Jurkat, Clone E6-1 (cell line): ENCODE measurements at places on chromosomes 7 and 10.

GRCh38 chr10:75015442-75015841 lies 96.0 kb upstream of the SAMD8 start:
- no peak for DNase-seq

DNA sequence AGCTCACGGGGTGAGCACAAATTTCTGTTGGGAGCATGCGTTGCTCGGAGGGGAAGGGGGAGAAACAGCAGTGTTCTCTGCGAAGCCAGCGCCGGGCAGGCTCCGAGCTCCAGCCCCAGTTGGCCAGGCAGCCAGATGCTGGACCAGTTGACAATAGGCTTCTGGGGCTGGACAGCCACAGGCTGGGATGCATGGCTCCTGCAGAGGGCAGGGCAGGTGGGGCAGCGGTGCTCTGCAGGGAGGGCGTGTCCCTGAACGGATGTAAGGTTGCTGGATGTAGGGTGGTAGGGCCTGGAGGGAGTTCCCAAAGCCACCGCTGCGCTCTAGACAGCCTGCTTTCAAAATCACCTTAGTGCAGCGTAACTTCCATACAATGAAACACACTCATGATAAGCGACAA lies 574.9 kb downstream of the GLRX3 start:
- no peak for DNase-seq

- DNase-seq: no peak
Observed at GRCh38 chr7:23350466-23350865, 51.3 kb downstream of the MALSU1 start.

DNA sequence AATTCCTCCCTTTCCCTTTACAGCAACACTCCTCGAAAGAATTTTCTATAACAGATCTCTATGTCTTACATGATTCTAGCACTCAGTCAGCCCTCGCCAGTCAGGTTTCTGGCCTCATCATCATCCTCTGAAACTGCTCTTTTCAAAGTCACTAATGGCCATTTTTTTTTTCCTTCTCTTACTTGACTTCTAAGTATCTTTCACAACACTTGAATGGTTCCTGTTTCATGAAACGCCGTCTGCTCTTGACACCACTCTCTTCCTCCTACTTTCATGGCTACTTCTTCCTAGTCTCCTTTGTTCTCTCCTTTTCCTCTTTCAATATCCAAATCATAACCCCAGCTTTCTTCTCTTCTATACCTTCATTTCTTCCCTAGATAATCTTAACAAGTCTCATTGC lies 100.5 kb upstream of the NRP1 start:
- DNase-seq: no peak

GRCh38 chr7:134910968-134911367 lies 75.3 kb upstream of the AGBL3 start:
- no peak for DNase-seq

DNA sequence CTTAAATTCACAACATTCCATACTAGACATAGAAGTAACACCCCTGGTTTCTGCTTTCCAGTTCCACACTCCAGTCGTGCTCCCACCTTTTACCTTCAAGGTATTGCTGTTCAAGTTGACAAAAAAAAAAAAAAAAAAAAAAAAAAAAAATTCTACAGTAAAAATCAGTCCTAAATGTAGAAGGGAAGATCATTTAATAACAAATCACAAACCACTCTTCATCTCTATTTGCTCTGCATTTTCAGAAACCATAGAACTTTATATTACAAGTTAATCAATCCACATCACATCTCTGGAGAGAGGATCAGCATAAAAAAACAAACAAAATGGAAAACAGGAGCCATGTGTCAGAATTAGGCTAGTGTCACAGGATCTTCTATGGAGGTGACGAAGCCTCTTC lies 206.3 kb upstream of the KLF14 start:
- DNase-seq: no peak

DNA sequence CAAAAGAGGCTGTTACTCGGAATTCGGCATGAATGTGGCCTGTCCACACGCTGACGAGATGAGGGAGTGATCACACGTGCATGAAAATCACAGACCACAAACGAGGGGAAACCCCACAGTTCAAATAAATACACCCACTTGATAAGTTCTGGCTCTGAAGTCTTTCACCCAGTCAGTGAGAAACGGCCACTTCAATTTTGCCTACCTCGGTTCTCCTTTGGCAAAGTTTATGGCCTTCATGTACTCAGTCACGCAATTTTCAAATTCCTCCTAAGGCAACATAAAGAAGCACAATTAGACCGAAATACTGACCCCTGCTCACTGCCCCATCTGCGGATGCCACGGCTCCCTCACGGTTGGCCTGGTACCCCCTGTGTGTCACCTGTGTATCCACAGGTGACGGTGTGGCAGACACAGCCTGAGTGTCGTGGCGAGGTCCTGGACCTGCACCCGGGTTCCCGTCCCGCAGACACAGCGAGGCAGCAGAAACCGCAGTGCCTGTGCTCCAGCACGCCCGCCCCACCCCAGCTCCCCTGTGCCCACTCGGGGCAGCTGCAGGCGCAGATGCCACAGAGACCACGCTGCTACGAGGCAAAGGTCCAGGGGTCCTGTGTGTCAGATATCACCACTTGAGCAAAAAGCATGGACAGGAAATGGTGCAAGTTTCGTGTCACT lies 1.4 kb downstream of the CFAP46 start:
- DNase-seq: no peak

DNA sequence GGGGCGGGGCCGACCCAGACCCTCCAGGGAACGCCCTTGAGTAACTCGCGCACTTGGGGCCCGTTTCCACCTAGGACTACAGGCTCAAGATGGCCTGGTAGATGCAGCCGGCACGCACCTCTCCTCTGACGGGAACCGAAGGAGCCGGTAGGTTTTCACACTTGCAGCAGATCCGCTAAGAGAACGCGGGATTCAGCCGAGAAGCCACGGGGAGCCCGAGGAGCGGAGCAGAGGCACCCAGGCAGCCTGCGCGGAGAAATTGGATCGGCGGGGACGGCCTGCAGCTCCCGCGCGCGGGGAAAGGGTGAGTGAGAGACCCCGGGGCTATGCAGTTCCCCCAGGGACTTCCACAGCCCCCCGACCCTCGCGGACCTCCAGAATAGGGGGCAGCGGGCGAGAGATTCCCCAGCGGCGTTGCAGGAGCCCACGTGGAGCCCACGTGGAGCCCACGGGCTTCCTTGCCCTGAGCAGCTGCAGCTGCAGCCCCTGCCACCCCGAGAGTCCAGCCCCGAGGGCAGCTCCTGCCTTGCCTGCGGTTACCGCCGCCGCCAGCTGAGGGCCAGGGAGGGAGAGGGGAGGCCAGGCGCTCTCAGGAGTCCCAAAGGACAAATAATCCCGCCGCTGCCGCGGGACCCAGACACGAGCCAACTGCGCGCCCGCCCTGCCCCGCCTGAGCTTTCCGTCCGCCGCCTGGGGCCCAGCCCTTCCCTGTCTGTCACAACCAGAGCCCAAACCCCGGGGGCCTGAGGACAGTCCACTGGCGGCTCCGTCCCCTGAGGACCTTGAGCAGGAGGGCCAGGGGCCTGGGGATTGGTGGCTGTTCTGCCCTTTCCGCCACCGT lies 13.1 kb downstream of the IFT22 start:
- DNase-seq: no peak

DNA sequence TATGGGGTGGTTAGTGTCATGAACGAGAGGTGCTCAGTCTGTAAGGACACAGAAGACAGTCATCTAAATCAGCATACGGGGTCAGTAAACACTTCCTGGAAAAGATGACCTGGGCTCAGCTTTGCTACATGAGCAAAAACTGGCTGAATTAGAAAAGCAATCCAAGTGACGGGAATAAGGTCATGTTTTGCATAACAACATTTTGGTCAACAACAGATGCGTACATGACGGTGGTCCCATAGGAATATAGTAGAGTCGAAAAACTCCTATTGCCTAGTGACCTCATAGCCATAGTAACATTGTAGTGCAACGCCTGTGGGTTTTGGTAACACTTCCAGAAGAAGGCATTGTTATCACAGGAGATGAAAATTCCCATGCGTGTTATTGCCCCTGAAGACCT lies 92.9 kb downstream of the CTNNA3 start:
- DNase-seq: no peak

DNA sequence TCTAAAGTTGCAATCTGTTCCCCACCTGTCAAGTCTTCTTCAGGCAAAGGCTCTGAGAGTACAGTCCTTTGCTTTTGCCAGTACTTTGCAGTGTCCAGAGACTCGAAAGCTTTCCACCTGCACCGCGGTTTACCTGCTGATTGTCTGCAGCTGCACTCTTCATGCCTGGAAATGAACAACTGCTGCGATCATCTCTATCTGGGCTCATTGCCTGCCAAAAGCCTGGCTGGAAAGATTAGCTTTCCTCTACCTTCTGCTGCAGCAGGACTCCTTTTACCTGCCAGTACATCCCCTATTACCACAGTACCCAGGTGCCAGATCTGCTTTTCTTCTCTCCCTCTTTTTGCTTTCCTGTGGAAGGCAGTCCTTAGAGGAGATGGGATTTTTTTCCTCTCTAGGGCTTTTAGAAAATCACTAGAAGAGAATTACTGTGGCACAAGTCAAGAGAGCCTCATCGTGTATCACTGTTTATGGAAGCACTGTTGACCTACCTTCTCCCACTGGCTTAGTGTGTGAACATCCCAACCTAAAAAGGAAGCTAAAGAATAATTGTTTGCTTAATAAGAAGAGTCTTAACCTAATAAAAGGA lies 2.2 kb downstream of the STRIP2 start:
- no peak for DNase-seq

DNA sequence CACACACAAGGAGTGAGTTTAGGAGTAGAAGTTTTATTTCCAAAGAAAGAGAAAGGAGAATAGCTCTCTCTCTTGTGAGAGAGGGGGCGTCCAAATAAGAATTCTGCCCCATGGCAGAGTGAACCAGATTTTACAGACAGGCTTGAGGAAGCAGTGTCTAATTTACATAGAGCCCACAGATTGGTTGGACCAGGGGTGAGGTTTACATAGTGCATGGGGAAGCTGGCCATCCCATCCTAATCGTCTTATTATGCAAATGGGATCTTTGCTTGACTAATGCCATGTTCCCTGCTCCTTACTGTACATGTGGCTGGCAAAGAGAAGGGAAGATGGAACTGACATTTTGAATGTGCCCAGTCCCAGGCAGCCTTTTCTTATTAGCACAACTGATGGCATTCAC lies 60.0 kb upstream of the ACSM6 start:
- DNase-seq: no peak

- DNase-seq: no peak
Observed at GRCh38 chr10:58972576-58973234, 203.7 kb upstream of the PHYHIPL start.
